ENCODE measurements at places on chromosomes 3 and 15.

- DNase-seq = no peak
These were observed 43.9 kb downstream of the CCDC12 start for GRCh38 chr3:46932455-46933225.

DNA sequence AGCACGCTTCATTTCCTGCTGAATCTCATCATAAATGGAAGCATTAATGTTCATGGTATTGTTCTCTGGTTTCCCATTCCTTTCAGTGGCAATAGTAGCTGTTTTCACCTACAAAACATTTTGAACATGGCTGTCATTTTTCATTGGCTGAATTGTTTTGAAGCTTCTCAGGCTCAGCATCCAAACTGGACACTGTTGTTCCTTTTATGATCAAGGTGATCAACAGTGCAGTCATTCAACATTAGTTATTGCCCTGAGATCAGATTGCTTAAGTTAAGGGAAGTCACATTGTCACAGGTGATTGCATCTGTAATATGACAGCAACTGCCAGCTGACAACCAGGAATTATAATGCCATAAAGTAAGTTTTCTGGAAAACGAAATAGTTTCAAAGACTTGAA, 46.9 kb downstream of the SATB1 start:
- DNase-seq = no peak

DNA sequence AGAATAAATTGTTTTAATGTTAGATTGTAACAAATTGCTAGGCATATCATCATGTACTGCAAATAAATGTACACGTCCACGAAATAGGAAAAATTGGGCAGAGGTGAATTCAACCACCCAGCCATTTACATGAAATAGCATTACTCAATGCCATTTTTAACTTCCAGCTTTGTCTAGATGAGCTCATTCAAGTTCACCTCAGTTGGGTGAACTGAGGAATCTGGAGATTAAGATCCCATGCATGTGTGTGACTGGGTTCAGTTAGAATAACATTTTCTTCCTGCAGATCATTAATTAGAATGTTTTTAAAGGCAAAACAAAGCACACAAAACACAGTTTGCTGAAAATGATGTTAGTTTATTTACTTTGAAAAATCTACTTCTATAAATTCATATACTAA, 767.8 kb upstream of the GOLIM4 start:
- no peak for DNase-seq

DNA sequence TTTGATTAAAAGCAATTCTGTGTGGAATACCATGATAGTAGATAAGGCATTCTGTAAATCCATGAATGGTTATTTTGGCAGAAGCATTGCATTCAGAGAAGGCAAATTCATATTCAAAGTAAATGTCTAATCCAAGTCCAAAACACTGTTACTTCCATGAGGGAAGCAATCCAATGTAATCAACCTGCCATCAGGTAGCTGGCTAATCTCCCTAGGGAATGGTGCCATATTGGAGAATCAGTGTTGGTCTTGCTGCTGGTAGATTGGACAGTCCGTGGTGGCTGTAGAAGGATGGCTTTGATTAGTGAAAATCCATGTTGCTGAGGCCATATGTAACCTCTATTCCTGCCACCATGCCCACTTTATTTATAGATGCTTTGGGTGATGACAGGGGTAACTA, 72.1 kb upstream of the TNIK start:
- no peak for DNase-seq

- DNase-seq = no peak
These were observed 54.9 kb downstream of the EPHA6 start for GRCh38 chr3:96869316-96869715.

- DNase-seq = no peak
These were observed 1.4 kb downstream of the CEMIP start for GRCh38 chr15:80780416-80781221.

DNA sequence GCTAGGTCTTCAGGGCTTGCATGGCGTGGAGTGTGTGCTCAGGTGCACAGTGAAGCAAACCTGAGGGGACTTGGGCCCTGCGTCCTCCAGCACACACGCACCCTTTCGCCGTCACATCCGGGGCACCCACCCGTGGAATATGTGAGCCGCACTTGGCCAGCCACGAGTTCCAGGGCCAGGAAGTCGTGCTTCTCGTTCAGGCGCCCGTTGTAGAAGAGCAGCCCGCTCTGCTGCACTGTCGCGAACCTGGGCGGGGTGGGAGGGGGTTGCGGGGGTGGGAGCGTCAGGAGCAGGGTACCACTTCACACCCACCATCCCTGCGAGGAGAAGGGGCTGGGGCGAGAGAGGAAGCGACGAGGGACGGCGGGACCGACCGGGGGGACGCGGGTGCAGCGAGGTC, 7.1 kb downstream of the CELSR3 start:
- DNase-seq = no peak

DNA sequence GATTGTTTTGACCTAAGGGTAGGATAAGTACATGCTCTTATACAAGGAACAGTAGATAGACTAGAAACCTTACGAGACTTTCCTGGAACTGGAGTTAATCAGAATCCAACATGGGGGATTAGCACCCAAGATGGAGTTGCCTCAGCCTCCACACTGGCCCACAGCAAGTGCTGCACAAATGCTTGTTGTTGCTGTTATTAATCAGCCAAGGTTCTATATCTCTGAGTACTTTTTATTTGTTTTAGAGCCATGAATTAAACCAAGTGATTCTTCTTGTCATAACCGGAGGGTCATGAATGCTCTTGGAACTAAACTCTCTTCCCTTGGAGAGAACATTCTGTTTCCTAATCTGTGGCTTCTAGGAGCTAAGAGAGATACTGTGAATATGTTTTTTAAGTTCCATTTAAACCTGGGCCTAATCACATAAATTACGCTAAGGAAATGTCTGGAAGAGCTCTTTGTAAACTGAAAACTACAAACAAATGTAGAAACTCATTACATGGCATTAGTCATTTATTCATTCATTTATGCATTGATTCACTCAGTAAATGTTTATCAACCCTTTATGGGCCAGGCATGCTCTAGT, 5.7 kb upstream of the IL16 start:
- DNase-seq = no peak

- DNase-seq = no peak
These were observed 281.7 kb upstream of the RASGRP1 start for GRCh38 chr15:38846346-38846745.

DNA sequence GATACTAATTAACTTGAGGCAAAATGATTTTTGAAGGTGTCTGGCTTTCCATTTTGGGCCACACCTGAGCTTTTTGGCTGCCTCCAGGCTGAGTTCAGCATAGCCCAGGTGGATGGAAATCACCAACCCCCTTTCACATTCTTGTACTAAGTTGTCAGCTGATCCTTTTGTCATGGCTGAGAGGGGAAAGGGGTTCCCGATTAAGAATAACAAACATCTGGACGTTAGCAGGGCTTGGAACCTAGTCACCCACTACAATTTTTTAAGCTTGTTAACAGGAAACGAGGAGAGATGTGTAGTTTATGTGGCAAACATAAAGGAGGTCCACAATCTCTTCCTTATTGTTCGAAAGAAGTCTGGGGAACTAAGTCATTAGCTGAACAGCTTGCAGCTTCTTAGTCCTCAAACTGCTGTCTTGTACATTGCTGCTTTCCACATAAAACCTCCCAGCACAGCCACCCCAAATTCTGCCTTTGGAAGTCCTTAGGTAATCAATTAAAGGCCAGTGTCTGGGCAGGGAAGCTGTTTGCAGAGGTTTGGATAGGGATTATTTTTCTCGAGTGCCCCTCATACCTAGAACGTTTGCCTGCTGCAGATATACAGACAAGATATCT, 5.0 kb downstream of the NR2F2 start:
- no peak for DNase-seq

DNA sequence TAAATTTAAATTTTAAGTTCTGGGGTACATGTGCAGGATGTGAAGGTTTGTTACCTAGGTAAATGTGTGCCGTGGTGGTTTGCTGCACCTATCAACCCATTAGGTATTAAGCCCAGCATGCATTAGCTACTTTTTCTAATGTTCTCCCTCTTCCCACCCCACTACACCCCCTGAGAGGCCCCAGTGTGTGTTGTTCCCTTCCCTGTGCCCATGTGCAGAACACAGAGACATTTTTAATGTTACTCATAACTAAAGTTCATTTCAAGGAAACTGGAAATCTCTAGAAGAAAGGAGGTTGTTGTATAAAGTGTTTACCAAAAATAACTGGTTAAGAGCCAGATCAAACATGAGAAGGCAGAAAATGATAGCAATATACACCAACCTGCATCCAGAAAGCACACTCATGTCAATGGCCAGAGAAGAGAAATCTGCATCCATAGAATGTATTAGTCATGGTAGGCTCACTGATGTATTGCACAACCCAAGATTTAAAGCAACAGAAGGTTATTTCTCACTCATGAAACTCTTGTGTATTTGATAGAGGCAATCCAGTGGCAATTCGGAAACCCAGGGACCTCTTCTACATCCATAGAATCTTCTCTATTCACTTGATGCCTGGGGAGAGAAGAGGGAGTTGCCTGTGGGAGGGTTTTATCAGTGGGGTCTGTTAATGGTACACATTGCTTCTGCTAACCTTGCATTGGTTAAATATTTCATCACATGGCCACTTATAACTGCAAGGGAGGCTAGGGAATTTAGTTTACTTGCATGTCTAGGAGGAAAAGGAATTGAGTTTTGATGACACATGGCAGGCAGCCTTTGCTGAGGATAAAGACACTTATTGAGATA, 321.9 kb upstream of the RASGRP1 start:
- DNase-seq = no peak

DNA sequence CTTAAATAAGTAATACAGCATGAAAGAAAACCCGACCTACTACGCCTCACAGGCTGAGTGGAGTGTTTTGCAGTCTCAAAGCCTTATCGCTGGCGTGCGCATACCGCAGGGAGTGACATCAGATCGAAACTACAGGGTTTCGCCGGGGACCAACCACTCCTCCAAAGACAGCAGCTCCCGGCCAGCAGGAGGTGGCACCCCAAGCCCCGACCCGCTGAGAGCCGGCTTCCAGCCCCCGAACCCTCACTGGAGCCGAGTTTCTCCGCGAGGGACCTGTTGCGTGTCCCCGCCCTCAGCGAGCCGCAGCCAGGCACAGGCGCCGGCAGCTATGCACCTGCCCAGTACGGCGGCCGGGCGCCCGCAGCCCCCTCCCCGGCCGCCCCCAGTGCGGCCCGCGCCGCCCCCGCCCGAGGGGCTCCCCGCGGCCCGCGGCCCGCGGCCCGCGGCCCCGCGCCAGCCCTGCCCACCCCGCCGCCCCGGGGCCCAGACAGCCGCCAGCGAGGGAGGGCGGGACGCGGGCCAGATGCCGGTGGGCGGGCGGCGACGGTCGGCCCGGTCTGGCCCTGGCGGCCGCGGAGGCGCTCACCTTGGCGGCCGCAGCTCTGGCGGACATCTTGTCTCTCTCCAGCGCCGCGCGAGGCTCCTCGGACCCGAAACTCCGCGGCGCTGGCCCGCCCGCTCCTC, 710 bp downstream of the TJP1 start:
- DNase-seq = no peak

DNA sequence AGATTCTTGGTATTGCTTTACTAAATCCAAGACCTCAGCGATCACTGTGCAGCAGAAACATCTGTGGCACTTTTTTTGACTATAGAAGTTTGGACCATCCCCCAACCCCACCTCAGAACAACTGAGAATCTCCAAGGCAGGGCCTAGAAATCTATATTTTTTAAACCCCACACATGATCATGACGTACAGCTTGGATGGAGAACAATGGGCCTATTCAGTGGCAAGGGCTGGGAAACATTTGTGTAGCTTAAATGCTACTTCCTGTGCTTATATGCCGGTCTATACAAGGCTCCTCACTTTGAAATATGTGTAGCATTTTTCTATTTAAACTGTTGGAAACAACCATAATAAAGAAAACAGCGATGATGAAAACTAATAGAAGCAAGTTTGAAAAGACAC, 55.1 kb upstream of the SPRED1 start:
- no peak for DNase-seq

- no peak for DNase-seq
These were observed 333.2 kb upstream of the UMPS start for GRCh38 chr3:124397088-124397487.

DNA sequence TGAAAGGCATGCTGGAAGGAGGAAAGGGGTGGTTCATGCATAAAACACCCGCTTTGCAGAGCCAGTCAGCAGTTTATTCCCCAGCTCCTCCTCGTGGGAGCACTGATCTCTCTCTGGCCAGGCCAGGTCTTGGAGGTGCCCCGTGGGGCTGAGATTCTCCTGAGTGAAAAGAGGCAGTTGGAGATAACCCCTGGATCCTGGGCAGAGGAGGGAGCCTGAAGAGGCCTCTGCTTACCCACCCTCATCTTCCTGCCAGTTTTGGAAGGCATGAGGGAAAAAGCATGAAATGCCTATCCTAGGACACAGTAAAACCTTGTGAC, 108.3 kb downstream of the SEMA5B start:
- no peak for DNase-seq

DNA sequence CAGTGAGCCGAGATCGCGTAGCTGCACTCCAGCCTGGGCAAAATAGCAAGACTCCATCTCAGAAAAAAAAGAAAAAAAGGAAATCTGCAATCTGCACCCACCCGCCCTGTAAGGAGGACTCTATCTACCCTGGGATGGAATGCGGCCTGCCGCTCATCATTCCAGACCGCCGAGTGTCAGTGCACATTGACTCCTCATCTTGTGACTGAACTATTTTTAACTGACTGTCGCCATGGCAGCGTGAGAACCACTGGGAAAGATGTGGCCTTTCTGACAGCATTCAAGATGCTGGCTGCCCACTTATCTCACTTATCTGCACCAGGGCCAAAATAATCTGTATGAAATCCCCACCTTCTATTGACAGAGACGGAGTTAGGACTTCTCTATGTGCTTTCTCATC, 38.8 kb upstream of the ANKRD34C start:
- DNase-seq = no peak

DNA sequence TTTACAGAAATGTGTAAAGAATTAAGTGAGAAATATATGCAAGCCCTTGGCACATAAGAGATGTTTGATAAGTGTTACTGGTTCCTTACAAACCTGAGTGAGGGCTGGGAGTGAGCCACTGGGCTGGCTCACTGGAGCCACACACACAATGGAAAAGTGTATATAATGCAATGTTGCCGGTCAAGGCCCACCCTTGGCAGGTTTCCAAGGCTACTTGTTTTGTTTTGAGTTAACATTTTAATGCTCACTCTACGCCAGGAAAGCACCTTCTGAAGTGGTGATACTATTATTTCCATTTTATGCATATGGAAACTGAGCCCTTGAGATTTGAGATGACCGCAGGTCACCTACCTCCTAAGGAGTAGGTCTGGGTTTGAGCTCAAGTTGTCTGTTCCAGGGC, 71.8 kb upstream of the FHIT start:
- no peak for DNase-seq

DNA sequence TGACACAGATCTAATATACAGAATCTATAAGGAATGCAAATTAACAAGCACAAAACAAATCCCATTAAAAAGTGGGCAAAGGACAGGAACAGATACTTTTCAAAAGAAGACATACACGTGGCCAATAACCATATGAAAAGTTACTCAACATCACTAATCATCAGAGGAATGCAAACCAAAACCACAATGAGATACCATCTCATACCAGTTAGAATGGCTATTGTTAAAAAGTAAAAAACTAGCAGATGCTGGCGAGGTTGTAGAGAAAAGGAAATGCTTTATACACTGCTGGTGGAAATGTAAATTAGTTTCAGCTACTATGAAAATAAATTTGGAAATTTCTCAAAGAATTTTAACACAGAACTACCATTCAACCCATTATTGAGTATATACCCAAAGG, 50.7 kb downstream of the ADAMTS17 start:
- no peak for DNase-seq
